ENCODE measurements at places on chromosomes 4 and X.

DNA sequence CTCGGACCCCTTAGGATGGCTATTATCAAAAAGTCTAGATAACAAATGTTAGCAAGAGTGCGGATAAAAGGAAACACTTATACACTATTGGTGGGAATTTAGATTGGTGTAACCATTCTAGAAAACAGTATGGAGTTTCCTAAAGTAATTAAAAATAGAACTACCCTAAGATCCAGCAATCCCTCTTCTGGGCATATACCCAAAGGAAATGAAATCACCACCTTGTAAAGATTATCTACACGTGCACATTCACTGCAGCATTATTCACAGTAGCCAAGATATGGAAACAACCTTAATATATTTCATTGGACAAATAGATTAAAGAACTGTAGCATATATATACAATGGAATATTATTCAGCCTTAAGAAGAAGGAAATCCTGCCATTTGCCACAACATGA lies 462.4 kb downstream of the IQCM start:
- no peak for DNase-seq

- no peak for DNase-seq
Observed at GRCh38 chrX:19849464-19850080, 37.8 kb downstream of the SH3KBP1 start.

DNA sequence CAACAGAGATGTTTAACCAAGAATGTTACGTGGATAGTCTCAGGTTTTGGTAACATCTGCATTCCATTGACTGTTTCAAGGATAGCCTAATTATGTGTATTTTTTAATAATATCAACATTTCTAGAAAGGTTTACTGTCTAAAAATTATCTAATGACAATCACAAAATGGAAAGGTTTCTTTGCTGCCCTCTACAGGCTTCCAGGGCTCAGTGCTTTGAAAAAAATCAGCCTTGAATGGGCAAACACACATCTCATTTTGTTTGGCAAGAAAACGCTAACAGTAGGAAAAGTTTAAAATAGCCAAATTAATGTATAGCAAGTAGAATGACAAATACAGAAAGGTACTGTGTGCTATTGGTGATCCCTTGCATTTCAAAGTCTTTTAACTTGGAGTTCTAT lies 223.4 kb upstream of the PRPS2 start:
- no peak for DNase-seq

DNA sequence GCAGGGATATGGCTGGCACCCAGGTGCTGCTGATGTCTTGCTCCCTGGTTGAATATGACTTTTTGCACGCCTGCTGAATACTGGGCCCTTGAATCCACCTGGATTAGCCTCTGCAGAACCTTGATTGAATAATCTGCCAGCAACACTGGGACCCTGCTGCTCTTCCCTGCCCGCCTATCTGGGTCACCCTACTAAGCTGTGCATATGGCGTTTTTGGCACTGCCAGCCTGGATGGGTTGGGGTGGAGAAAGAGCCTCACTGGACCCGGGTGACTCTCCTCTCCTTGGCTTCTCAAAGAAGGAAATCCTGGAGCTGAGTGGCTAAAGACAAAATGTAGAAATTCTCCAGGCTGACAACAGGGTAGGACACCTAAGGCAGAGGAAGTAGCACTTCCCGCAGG lies 100.0 kb downstream of the MAOA start:
- no peak for DNase-seq

DNA sequence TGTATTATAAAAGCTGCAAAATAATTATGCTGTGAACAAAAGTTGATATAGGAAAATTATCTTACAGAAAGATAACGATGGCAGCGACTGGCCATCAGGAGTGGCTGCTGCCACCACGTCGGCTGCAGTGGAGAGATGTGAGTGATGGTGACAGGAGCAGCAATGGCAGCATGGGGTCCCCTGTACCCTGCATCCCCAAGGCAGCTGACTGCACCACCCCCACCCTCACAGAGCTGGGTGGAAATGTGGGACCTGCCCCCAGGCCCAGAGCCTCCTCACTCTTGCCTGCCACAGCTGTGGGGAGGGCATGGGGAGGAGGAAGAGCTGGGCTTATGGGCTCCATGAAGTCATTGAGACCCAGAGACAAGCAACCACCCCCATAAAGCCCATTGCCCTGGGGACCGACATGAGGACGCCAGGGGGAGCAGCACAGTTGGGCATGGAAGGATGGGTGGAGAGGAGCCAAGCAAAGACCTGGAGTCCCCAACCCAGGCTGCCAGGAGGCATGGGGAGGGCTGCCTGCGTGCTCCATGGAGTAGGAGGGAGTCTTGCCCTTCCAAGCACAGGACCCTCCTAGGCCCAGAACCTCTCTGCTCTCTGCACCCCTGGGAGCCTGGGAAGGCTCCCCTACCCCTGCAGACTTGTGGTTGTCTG lies 1090.5 kb downstream of the PCDH18 start:
- DNase-seq, result no peak

- DNase-seq, result peak; percentile 47
Observed at GRCh38 chrX:8815460-8816065, 14.4 kb upstream of the FAM9A start.

DNA sequence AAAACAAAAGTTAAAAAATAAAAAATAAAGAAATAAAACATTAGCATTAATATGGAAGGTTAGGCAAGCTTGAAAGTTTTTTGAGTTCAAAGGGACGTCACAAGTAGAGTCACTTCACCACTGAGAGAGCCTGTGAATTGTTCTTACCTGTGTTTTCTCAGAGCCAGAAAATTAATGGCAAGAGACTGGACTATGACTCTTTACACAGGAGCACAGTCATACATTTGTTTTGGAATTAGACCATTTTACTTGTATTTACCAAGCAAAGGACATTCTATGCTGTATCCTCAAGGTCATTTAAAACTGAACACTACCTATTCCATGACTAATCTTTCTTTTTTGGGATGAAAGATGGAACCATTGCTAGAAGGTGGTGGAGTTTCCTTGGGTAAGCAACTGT lies 346.1 kb downstream of the FAM47B start:
- DNase-seq, result no peak

DNA sequence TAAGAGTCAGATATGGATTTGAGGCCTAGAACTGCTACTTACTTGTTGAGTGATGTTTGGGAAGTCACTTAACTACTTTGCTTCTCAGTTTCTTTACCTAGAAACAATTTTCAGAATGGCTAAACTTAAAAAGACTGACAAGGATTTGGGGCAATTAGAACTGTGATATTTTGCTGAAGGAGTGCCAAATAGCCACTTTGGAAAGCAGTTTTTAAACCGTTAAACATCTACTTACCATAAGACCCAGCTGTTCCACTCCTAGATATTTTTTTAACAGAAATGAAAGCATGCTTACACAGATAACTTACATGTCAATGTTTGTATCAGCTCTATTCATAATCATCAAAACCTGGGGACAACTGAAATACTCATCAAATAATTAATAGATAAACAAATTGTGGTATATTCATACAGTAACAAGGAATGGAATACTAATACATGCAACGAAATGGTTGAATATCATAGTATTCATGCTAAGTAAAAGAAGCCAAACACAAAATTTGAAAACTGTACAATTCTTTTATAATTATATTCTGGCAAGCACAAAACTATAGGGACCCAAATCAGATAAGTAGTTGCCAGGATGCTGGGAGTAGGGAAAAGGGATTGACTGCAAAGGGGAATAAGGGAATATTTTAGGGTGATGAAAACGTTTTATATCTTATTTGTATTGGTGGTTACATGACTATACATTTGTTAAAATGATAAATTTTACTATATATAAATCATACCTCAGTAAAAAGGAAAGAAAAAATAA lies 24.0 kb downstream of the RPA4 start:
- no peak for DNase-seq

DNA sequence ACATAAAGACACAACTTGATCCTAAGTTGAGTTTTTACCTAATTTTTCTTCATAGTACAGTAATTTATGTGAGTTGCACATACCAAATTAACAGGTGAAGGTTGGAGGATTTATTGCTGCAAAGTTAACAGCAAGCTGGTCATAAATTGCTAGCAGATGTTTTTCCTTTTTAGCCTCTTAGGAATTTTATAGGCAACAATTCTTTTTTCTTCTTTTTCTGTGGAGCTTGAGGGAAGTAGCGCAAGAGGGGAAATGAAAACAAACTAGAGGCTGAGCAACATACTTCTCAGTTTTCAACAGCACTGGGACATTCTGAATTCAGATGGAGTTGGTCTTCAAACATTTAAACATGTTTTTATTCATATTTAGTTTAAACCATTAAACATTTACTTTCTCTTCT lies 63.7 kb upstream of the TLR2 start:
- no peak for DNase-seq

GRCh38 chr4:9765091-9765490 lies 16.3 kb upstream of the DRD5 start:
- peak; percentile 36 for DNase-seq

- DNase-seq, result no peak
Observed at GRCh38 chr4:132383571-132384199, 765.4 kb upstream of the PCDH10 start.

DNA sequence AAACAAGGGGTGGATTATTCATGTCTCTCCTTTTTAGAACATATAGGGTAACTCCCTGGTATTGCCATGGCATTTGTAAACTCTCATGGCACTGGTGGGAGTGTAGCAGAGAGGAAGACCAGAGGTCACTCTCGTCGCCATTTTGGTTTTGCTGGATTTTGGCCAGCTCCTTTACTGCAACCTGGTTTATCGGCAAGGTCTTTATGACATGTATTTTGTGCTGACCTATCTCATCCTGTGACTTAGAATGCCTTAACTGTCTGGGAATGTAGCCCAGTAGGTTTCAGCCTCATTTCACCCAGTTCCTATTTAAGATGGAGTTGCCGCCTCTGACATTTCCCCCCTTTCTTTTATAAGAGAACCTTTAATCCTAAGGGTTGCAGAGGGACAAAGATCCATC lies 45.8 kb downstream of the MGST2 start:
- no peak for DNase-seq

- no peak for DNase-seq
Observed at GRCh38 chr4:53349091-53349491, 16.8 kb downstream of the SCFD2 start.

GRCh38 chrX:15438332-15438731 lies 54.1 kb upstream of the VEGFD start:
- no peak for DNase-seq

GRCh38 chr4:23097251-23097650 lies 404.5 kb downstream of the GBA3 start:
- DNase-seq, result no peak

DNA sequence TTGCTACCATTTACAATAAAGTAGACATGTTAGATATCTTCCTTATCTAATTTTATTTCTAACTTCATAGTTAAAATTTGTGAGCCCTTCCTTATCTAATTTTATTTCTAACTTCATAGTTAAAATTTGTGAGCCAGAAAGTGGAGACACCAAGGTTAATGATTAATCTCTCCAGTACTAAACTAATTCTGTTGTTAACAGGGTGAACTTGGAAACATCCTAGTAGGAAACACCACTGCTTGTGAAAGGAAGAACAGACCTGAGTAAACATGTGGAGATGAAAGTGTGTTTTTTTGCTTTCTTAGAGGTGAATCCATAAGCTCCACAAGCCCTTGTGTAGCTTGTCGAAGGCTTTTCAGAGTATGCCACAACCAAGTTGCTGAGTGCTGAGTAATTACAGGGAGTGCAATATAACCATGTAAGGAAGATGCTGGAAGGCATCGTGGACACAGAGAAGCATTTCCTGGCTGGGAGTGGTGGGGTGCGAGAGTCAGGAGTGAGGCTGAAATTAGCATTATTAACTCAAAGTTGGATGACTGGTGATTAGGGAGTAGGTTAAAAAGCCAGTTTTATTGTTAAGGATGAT lies 118.6 kb upstream of the NEIL3 start:
- no peak for DNase-seq

DNA sequence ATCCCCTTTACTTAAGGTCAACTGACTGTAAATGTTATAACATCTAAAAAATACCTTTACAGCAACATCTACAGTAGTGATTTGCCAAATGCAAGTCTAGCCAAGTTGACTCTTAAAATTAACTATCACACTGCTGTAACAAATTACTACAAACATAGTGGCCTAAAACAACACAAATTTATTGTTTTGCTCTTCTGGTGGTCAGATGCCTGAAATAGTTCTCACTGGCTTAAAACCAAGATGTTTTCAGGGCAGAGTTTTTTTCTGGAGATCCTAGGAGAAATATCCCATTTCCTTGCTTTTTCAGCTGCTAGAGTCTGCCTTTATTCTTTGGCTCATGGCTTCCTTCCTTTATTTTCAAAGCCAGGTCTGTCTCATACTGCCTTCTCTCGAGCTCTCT lies 120.5 kb downstream of the ADGRL3 start:
- no peak for DNase-seq

GRCh38 chr4:83810428-83810827 lies 274.5 kb downstream of the GPAT3 start:
- DNase-seq, result no peak

DNA sequence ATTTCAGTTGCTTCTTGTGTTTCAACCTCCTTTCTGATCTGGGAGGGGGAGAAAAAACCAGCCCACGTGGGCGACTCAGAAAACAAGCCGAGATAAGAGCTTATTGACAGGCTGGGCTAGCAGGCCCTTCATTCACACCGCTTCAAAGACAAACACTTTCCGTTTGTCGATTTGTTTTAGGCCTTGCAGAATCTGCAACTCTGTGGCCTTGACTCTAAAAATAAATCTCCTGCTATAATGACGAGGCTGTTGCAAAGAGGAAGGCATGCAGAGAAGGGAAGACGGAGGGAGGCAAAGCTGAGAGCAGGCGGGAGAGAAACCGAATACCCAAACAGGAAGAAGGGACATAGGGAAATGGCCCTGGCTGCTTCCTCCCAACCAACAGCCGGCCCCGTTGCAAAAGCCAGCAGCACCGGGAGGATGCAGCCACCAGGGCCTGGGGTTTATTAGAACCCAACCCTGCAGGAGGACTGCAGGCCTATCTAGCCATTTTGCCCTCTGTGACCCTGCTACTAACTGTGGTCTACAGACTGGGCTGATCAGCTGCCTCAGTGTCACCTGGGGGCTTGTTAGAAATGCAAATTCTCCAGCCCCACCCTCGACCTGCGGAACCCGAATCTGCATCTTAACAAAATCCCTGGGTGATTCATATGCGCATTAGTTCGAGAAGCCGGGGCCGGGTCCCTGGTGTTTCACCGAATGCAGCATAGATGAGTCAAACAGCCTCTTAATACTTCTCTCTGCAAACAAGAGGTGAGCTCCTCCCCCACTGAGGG lies 325.5 kb downstream of the BCOR start:
- peak; percentile 91 for DNase-seq

- no peak for DNase-seq
Observed at GRCh38 chr4:140090215-140090731, 63.7 kb downstream of the MAML3 start.

DNA sequence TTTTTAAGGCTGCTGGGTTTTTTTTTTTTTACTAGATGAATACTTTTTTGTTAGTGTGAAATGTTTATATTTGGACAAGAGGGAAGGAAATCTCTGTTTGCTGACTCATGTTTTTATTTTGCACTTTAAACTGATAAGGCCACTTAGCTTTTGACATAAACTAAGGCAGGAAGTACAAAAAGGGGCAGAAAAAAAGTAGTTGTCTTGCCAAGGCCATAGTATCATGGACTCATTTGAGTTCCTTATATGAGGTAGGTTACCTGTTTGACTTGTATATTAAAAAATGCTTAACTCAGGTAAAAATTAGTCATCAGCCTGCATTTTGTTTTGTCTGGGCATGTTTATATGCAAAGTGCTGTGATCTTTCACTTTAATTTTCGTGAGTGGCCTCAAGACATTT lies 26.0 kb downstream of the SMAD1 start:
- DNase-seq, result no peak

- DNase-seq, result no peak
Observed at GRCh38 chr4:7429069-7429416, 5.7 kb downstream of the PSAPL1 start.

- DNase-seq, result peak; percentile 69
Observed at GRCh38 chrX:39815631-39816030, 282.1 kb downstream of the BCOR start.

Measured in ELF-1 (cell line).